Endothelial cell of umbilical vein (primary cell): ENCODE measurements at places on chromosomes 2 and 18. TPM values are rescaled to one million over a fixed set of nuclear protein-coding genes. Genes with fewer than 3 reads are reported as not detected.

DNA sequence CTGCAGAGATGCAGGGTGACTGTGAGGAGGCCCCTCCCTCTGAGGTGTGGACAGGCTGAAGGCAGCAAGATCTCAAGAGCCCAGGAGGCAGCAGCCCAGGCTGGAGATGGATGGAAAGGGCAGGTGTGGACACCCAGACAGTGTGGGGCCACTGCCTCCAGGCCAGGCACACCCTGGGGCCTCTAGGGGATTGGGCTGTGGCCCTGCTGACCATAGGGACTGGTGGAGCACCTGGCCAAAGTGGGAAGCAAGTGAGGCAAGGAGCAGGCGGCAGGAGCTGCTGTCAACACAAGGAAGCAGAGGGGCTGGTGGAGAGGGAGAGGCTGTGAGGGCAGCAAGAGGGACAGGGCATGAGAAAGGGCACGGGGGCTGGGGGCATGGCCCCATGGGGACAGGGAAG, 10.8 kb downstream of the SNED1 start:
- H3K4me1 ChIP-seq: peaks cover 22% of the 10 kb centered on the region
- H3K27ac ChIP-seq: peak overlapping the region; percentile 58
- DNase-seq: no peak

GRCh38 chr2:206585335-206585734, 57.0 kb upstream of the FAM237A start:
- H3K27ac ChIP-seq: no peak overlapping the region
- peak; percentile 53 for DNase-seq
- H3K4me3 ChIP-seq: no peak overlapping the region
- no peaks in the 10 kb centered on the region for H3K36me3 ChIP-seq

- H3K27ac ChIP-seq: no peak overlapping the region
- H3K4me3 ChIP-seq: no peak overlapping the region
- no peaks in the 10 kb centered on the region for H3K27me3 ChIP-seq
- DNase-seq: peak; percentile 69
- no peaks in the 10 kb centered on the region for H3K36me3 ChIP-seq
- no peaks in the 10 kb centered on the region for H3K4me1 ChIP-seq
Observed at GRCh38 chr18:7221424-7222155, 9.3 kb upstream of the LRRC30 start.

DNA sequence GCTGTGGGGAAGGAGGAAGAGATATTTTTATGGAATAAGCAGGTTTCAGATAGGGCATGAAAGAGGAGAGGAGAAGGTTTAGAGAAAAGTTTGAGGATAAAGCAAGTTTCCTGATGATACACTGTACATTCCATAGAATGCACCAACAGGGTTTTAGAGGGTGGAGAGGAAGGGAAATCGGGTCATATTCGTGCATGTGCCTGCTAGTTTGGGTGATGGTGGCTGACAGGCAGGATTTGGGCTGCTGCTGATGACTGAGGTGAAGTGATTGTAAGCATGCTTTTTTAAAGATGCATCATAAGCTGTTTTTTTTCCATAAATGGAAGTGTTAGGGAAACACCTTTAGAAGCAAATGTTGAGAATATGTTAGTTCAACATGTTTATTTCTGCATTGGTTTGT, 68.8 kb downstream of the PMAIP1 start:
- H3K36me3 ChIP-seq: no peaks in the 10 kb centered on the region
- peaks cover 39% of the 10 kb centered on the region for H3K27me3 ChIP-seq
- no peak overlapping the region for H3K4me3 ChIP-seq
- H3K4me1 ChIP-seq: no peaks in the 10 kb centered on the region
- no peak overlapping the region for H3K27ac ChIP-seq

GRCh38 chr2:74893332-74893731, 59.4 kb downstream of the HK2 start:
- peak; percentile 82 for DNase-seq
- peak overlapping the region; percentile 85 for H3K27ac ChIP-seq
- no peaks in the 10 kb centered on the region for H3K27me3 ChIP-seq

DNA sequence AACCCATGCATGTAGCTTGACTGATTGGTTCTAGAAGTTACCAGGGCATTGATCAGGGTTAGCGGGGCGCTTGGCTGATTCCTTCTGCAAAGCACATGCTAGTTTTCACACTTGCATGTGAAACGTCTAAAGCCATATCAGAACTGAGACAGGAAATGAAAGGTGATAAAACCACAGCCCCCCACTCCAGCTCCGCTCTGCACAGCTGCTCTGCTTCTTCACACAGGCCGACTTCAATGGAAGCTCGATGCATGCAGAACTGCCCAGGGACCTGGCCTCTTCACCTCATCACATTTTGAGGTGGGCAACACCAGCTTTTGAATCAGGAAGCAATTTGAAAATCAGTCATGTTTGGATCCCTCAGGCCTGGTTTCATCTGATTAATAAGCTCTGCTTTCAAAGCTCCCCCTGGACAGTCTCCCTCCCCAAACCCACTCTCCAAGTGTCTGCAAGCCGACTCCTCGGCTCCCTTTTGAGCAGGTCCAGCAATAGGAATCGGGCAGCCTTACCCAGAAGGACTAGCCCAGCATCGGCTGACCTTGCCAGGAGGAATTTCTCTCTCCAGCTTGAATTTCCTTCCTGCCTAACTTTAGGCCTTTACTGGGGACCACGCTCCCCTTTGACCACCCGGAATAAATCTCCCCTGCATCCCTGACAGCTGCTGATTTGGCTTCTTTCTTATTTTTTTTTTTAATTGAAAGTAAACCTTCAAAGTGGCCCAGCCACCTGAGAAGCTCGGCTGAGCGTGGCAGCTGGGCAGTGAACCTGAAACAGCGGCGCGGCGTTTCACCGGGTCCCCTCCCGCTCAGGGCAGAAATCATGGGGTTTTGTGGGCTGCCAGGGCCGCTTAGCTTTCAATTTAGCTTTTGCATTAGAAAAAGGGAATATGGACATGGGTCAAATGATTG, 31.7 kb downstream of the HRH4 start:
- no peaks in the 10 kb centered on the region for H3K36me3 ChIP-seq
- peaks cover 4% of the 10 kb centered on the region for H3K27me3 ChIP-seq
- H3K4me3 ChIP-seq: no peak overlapping the region
- no peak for DNase-seq
- H3K27ac ChIP-seq: no peak overlapping the region

- H3K27me3 ChIP-seq: no peaks in the 10 kb centered on the region
- H3K36me3 ChIP-seq: no peaks in the 10 kb centered on the region
- no peak overlapping the region for H3K4me3 ChIP-seq
- H3K4me1 ChIP-seq: no peaks in the 10 kb centered on the region
- H3K27ac ChIP-seq: no peak overlapping the region
Observed at GRCh38 chr18:58299936-58300335, 255.9 kb downstream of the NEDD4L start.

- H3K4me1 ChIP-seq: no peaks in the 10 kb centered on the region
- H3K36me3 ChIP-seq: no peaks in the 10 kb centered on the region
Observed at GRCh38 chr18:28824183-28824574, 647.2 kb upstream of the CDH2 start.

DNA sequence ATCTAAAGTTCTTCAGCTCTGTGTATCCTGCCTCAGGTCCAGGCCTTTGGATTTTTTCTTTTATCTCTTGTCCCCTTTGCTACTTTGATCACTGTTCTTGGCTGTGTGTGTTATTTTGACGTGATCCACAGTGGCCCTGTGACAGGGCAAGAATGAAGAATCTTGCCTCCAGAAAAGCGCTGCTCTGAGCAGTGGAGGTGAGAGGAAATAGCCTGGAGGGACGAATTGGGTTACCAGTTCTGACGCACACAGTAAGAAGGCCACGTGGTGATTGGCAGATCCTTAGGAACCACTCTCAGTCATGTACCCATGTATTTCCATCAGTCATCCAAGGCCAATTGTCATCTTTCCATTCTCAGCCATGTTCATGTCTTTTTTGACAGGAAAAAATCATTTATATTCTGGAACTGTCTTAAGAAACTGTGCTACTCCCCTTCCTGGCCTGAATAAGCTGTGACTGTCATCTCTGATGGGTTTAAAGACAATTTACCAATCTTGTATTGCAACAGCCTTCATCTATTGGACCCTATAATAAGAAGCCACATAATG, 47.6 kb downstream of the MAPK4 start:
- no peaks in the 10 kb centered on the region for H3K27me3 ChIP-seq
- H3K36me3 ChIP-seq: no peaks in the 10 kb centered on the region
- no peaks in the 10 kb centered on the region for H3K4me1 ChIP-seq
- DNase-seq: no peak
- no peak overlapping the region for H3K27ac ChIP-seq

DNA sequence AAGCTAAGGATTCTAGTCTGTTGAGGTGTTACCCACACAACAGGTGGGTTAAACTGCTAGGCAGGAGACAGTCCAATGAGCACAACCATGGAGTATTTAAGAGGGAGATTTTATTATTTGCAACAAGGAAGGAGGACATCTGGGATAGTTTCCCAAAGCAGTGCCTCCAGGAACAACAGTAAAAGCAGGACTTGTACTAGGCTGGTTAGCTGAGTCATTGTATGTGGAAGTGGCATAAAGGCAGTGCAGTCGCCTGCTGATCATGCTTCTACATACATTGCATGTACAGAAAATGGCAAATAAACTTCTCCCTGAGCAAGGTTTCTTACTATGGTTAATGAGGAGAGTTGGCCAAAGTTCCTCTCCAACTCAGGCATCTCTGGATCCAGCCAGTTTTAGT, 46.1 kb upstream of the CYTIP start:
- H3K4me1 ChIP-seq: peaks cover 5% of the 10 kb centered on the region
- no peak overlapping the region for H3K27ac ChIP-seq
- H3K36me3 ChIP-seq: no peaks in the 10 kb centered on the region
- peaks cover 5% of the 10 kb centered on the region for H3K27me3 ChIP-seq
- H3K4me3 ChIP-seq: no peak overlapping the region
- no peak for DNase-seq

GRCh38 chr2:16330012-16330411, 335.6 kb downstream of the CYRIA start:
- H3K36me3 ChIP-seq: no peaks in the 10 kb centered on the region
- H3K27ac ChIP-seq: no peak overlapping the region
- no peaks in the 10 kb centered on the region for H3K4me1 ChIP-seq

- DNase-seq: peak; percentile 40
- H3K27ac ChIP-seq: no peak overlapping the region
- no peaks in the 10 kb centered on the region for H3K36me3 ChIP-seq
- H3K4me1 ChIP-seq: no peaks in the 10 kb centered on the region
Observed at GRCh38 chr18:50009773-50010335, 185.1 kb downstream of the MYO5B start.

DNA sequence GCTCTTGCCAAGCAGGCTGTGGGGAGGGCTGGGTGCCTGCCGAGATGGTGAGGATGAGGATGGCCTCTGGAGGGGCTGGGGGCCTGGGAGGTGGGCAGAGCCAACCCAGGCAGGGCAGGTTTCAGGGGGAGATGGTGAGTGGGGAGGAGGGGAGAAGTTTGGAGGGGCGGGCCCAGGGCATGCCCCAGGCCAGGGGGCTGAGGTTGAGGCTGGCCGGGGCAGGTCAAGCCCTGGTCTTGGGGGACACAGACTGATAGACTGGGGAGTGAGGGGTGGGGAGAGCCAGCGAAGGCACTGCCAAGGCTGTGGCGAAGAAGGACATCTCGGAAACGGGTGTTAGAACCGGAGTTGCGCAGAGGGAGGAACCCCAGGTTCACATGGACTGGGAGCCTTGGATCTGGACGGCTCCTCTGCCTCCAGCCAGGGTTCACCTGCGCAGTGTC, 12.6 kb downstream of the CAPN10 start:
- H3K27ac ChIP-seq: no peak overlapping the region
- H3K4me1 ChIP-seq: no peaks in the 10 kb centered on the region
- DNase-seq: no peak
- H3K4me3 ChIP-seq: no peak overlapping the region

EFR3B gene
- 0.58 and 0.77 TPM in 2 replicates for total RNA-seq

TMEM198 gene
- not detected in 2 replicates for total RNA-seq

CD8B gene
- total RNA-seq: not detected in 2 replicates

LRRTM1 gene
- total RNA-seq: not detected in 2 replicates

COLEC12 gene
- 13.8 and 17.1 TPM in 2 replicates for total RNA-seq

EPAS1 gene
- total RNA-seq: 374 and 397 TPM in 2 replicates
